ENCODE measurements at places on chromosomes 2 and 18.
A peak's percentile ranks its signal among the peaks of the same experiment; 100 is the strongest.

DNA sequence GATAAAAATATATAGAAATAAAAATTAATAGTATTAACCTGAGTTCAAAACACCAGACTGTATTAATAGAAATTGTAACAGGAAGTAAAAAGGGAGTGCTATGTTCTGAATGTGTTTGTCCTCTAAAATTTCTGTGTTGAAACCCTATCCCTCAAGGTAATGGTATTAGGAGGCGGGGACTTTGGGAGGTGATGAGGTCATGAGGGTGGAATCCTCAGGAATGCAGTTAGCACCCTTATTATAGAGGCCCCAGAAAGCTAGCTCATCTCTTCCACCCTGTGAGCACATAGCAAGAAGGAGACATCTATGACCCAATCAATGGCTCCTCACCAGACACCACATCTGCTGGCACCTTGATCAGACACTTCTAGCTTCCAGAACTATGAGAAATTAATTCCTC lies 124.5 kb downstream of the CMPK2 start:
- no peak for DNase-seq

DNA sequence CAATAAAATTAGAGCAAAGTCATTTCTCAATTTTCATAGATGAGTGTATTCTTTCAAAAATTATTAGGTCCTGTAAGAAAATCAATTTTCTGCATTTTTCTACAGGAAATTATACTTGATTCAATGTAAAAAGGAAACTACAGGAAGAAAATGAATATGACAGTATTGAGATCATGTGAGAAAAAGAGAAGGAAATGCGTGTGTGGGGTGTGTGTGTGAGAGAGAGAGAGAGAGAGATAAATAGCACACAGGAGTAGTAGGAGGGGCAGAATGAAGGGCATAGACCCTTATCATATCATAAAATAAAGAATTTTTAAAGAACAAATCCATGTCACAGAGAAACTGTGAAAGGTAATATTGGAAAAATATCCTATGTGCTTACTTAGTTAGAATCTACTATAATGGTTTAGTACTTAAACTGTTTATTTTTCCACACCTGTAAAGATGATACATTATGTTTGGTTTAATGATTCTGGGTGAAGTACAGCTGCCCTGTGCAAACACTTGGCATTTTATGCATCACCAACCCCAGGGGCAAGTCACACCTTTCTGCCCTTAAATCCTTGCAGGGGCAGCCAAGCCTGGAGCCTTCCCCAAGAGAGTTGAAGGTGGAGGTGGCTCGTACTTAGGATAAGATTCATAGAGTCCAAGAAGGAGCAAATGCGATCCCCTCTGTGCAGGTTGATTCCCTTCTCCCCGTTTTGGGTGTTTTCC lies 276.4 kb downstream of the TGIF1 start:
- no peak for DNase-seq

DNA sequence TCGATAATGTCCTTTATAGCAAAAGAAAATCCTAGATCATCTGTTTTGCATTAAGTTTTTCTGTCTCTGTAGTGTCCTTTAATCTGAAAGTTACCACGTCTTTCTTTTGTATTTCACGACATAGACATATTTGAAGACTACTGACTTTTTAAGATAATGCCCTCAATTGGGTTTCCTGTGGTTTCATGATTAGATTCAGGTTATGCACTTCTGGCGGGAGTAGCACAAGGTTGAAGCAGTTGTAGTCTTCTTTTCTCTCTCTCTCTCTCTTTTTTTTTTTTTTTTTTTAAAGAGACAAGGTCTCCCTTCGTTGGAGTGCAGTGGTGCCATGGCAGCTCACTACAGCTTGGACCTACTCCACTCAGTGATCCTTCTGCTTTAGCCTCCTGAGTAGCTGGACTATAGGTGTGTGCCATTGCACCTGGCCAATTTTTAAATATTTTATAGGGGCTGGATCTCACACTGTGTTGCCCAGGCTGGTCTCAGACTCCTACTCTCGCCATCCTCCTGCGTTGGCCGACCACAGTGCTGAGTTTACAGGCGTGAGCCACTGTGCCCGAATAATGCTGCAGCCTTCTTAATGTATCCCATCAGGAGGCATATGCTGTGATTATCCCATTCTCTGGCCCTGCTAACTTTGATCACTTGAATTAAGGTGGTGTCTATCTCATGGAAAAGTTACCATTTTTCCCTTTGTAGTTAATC lies 3.9 kb downstream of the INPP4A start:
- no peak for DNase-seq

GRCh38 chr18:62437235-62438017 lies 85.4 kb upstream of the ZCCHC2 start:
- peak; percentile 95 for DNase-seq

GRCh38 chr2:18445433-18446320 lies 114.8 kb downstream of the RDH14 start:
- peak; percentile 77 for DNase-seq

GRCh38 chr2:226273440-226273839 lies 526.2 kb downstream of the IRS1 start:
- no peak for DNase-seq

GRCh38 chr2:238422940-238423339 lies 3.8 kb upstream of the ASB1 start:
- no peak for DNase-seq

- DNase-seq, result no peak
Observed at GRCh38 chr2:60516383-60516811, 37.1 kb downstream of the BCL11A start.

All from coronary artery (tissue), 2 donors.